ENCODE measurements at places on chromosomes 4 and X. TPM values are rescaled to one million over a fixed set of nuclear protein-coding genes. Genes with fewer than 3 reads are reported as not detected.

Gene HTT
- 40.6 TPM for total RNA-seq

Gene CFI
- total RNA-seq: 25.5 TPM

Gene STATH
- total RNA-seq: not detected

Gene PABPC5
- 5.2 TPM for total RNA-seq

Gene FAM9B
- not detected for total RNA-seq

Gene ELMOD2
- total RNA-seq: 44.8 TPM

Gene ZCCHC18
- 0.26 TPM for total RNA-seq

Gene RLIM
- 75.9 TPM for total RNA-seq

Gene SSX1
- not detected for total RNA-seq

Gene CA5B
- total RNA-seq: 25.2 TPM

Gene ERVMER34-1
- total RNA-seq: under 0.01 TPM

All from articular chondrocyte of knee joint (primary cell).